ENCODE measurements at places on chromosomes 6 and 20.

DNA sequence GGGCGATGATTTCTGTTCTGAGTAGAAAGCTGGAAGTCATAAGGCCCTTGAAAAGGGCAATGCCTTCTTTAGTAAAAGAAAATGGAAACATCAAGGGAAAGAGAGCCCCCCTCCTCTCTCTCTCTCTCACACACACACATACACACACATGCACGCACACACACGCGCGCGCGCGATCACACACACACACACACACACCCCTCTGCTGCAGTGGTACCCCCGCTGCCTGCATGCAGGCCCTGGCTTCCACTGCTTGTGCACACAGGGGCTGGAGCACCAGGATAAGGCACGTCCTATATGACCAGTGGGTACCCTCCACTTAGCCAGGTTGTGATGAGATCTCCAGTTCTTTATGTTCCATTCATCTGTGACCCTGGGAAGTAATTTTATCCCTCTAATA lies 300.9 kb downstream of the SLC35F1 start:
- no peak for DNase-seq

- DNase-seq, result no peak
These were observed 1.1 kb upstream of the BHLHE23 start for GRCh38 chr20:63007646-63008488.

DNA sequence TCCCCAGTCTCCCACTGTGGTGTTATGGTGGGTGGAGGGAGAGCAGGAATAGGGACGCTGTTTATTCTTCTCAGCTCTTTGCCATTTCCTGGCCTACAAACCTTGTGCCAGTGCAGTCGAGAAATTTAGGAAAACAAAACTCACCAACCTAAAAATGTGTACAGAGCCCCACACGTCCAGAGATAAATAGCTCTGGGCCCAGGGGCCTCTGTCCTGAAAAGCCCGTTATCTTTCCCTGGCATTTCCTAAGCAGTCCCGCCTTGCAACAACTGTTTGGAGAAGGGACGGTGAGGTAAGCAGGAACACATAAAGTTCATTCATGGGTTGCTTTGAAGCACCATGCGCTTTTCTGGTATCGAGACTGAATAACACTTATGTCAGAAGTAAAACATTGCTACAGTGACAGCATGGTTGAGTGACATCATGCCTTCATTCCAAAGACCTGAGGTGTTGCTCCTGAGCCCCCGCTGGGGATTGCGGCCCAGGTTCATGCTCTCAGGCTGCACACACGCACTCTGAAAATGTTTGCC lies 80.1 kb upstream of the NXT1 start:
- no peak for DNase-seq

- DNase-seq, result no peak
These were observed 25.0 kb downstream of the FOXP4 start for GRCh38 chr6:41571021-41571780.

DNA sequence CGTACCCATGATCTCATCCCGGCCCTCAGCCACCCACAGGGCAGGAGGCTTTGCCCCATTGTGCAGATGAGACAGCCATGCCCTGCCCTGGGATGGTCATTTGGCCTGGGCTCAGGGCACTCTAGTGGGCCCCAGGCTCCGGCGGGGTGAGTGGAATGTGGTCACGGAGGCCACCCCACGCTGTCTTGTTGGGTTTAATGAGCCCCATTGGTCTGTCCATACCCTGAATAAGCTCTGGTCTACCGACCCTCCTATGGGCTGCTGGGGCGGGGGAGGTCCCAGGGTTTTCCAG lies 50.6 kb downstream of the FGD2 start:
- no peak for DNase-seq

DNA sequence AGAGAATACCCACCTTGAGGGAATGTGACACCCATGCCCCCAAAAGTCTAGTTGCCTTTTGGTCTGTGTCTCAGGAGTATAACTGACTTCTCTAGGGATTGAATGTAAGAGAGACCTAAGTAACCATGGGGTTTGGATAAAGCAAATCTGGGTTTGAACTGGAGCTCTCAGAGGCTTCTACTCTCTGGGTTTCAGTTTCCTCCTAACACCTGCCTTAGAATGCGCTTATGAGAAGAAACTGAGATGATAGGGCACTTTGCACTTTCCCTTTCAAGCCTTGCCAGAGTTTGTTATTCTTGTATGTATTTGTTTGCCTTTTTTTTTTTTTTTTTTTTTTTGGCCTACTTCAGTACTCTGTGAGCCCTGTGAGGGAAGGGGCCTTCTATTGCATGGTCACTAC lies 19.4 kb downstream of the SDHAF4 start:
- no peak for DNase-seq

- DNase-seq, result no peak
These were observed 74.5 kb downstream of the PDE10A start for GRCh38 chr6:165588515-165588914.

- DNase-seq, result no peak
These were observed 152.4 kb upstream of the PROKR2 start for GRCh38 chr20:5469111-5469510.

DNA sequence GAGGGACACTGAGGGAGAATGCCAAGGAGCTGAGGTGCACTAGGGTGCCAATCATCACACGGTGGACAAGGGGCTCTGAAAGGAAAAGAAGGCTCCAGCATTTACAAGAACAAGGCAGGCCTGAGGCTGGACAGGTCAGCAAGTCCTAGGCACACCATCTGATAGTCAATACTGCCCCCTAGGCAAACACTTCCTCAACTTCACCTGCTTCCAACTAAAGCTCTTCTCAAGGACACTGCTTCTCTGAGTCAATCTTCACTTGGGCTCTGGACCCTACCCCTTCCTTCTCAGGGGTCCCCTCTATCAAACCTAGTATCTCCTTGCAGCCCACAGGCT lies 37.7 kb upstream of the SLC4A11 start:
- DNase-seq, result no peak

DNA sequence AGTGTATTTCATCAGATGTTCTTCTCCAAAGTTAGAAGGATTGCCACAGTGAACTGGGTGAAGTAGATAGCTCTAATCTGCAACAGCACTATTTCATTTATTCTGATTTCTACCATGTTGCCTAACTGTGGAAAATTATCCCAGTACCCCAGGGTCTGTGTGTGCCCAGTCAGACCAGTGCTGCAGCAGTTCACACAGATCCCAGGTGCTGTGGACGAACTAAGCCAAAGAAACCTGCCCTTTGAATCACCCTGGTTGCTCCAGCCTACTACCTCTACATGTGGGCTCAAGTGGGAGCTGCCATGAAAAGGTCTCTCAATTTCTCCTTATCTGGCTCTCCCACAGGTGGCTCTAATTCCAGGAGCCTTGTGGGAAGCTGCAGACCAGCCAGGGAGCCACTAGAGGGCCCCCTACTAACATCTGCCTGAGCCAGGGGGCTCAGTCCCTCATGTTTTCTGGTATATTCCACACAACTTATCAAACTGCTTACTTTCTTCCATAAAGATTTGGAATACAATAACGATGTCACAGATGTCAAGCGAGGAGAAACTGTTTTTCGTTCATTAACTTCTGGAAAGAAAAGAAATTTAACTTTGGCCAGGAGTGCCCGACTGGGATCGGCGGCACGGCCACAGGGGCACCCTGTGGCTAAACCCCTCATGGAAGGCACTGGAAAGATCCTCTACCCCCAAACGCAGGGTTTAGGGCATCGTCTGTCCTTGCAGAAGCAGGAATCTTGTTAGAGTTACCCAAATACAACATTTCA lies 31.6 kb upstream of the LY86 start:
- DNase-seq, result no peak

- no peak for DNase-seq
These were observed 1.7 kb upstream of the RTEL1 start for GRCh38 chr20:63656451-63656850.

- DNase-seq, result peak; percentile 4
These were observed 865 bp downstream of the STK38 start for GRCh38 chr6:36546308-36546919.

DNA sequence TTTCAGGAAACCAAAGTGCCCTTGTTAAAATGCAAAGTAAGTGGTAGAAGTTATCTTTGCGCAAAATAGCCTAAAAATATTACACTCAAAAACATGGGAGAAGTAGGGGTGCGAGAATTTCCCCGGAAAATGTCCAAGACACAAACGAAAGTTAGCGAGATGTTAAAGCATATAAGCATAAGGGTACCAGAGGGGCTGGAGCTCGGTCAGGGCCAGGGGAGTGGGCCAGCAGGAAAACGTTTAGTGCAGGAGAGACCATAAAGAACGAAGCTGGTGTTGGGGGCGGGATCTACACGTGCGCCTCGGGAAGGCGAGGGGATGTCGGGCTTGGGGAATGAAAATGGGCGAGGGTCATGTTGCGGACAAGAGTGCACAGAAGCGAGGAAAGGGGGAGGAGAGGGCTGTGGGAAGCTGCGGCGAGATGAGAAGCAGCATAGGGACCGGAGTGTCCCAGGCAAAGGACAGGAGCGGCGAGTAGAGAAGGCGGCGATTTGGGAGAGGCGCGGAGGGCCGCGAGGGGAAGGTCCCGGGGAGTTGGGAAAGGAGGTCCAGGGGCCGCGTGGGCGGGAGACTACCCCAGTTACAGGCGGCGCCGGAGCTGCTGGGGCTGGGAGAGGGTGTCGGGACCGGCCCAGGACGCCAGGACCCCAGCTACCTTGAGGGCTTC lies 600 bp downstream of the XPO5 start:
- DNase-seq, result peak; percentile 3

GRCh38 chr6:124026694-124027093 lies 223.0 kb downstream of the NKAIN2 start:
- no peak for DNase-seq

DNA sequence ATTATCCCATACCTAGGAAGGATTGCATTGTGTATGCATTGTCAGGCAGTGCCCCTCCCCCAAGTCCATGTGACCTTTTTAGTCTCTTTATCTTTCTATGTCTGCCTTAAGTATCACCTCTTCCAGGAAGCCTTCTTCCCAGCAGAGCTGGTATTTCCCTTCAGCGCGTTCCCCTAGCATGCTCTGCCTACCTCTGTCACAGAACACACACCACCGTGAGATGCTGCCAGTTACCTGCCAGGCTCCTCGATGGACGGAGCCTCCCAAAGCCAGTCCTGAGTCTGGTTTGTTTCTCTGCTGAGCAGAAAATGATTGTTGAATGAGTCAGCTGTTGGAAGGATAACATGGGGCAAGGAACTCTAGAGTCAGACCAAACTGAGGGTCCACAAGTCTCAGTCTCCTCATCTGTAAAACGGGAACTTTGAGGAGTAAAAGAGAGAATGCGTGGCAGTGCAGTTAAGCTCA lies 11.3 kb upstream of the ZNF335 start:
- DNase-seq, result no peak

DNA sequence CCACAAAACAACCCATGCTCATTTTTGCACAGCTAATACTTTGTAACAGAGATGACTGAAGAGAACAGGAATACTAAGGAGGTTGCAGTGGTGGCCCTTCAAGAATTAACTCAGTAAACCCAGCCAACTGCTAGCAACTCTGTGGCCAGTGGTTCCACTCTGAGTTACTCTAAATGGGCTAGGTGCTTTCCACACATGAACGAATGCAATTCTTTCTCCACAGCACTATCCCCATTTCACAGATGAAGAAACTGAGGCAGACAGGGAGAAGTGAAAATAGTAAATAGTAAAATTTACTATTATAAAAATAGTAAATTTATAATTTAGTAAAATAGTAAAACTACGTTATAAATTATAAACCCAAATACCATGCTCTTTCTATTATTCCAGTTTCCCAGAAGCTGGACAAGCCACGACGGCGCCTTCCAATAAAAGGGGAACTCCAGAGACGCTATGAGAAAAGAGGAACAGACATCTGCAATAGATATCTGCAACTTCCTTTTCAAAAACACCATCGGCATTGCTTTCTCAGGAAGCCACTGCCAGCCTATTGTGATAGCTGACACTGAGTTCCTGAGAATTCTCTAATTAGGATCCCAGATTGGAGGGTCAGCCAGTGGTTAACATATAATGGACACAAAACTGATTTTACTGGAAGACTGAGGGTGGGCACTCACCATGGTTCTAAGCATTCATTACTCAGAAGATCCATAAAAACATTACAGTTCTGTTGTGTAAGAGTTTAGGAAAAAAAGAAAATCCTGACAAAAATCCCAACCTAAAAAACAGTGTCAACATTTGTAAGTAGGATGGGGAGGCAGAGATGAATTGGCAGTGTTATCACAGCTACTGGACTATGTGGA lies 16.2 kb downstream of the FKBP1A start:
- no peak for DNase-seq

GRCh38 chr6:5181510-5182317 lies 79.0 kb downstream of the LYRM4 start:
- DNase-seq, result no peak

DNA sequence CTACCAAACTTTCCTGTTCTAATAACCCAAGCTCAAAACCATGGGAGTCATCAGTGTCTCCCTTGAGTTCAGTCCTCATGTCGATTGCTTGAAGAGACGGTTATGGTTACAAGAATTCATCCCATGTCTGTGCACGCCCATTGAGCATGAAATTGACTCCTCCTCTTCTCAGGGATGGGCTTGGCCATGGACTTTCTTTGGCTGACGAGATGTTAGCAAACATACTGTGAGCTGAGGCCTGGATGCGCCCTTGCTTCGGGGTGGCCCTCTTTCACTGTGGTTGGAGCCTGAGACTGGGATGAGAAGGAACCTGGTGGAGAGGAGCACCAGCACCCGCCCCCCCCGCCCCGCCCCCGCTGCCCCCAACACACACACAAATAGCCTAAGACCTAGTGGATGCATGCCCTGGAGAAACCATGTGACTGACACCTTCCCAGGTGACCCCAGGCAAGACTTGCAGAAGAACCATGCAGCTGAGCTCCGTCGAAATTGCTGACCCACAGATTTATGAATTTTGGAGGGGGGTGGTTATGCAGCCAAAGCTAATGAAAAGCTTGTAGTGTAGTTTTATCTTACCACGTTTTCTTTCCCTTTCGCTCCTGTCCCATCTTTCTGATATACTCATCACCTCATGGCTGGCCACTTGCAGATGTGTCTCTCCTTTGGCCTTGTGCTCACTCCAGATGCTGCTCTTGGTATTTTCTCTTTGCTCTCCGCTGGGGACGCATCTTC lies 231.4 kb downstream of the CDH4 start:
- DNase-seq, result no peak

- DNase-seq, result no peak
These were observed 11.9 kb downstream of the PYGB start for GRCh38 chr20:25259788-25260254.

DNA sequence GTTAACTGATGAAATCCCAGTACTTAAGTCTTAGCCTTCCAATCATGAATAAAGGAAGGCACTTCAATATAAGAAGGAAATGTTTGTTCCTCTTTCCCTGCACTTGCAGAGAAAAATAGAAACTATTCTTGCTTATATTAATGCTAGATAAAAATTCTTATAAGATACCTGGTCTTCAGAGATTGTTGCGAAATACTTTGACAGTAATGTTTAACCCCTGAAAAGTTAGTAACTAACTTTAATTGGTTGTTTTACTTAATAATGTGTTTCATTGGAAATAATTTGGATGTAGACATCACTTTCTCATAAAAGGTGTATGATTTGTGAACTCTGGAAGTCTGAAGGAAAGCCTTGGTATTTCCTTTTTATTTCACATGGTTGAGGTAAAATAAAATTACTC lies 294.2 kb upstream of the SYNCRIP start:
- no peak for DNase-seq

GRCh38 chr6:97110626-97111025 lies 172.4 kb downstream of the MMS22L start:
- no peak for DNase-seq

GRCh38 chr20:32332614-32333013 lies 25.5 kb upstream of the ASXL1 start:
- no peak for DNase-seq

Data from activated effector memory CD4-positive, alpha-beta T cell treated with Interleukin-2 at 50 U/mL for 16 hours (primary cell).